CD8-positive, alpha-beta T cell (primary cell): ENCODE measurements at places on chromosomes 6 and 20. TPM values are rescaled to one million over a fixed set of nuclear protein-coding genes. Genes with fewer than 3 reads are reported as not detected.

DNA sequence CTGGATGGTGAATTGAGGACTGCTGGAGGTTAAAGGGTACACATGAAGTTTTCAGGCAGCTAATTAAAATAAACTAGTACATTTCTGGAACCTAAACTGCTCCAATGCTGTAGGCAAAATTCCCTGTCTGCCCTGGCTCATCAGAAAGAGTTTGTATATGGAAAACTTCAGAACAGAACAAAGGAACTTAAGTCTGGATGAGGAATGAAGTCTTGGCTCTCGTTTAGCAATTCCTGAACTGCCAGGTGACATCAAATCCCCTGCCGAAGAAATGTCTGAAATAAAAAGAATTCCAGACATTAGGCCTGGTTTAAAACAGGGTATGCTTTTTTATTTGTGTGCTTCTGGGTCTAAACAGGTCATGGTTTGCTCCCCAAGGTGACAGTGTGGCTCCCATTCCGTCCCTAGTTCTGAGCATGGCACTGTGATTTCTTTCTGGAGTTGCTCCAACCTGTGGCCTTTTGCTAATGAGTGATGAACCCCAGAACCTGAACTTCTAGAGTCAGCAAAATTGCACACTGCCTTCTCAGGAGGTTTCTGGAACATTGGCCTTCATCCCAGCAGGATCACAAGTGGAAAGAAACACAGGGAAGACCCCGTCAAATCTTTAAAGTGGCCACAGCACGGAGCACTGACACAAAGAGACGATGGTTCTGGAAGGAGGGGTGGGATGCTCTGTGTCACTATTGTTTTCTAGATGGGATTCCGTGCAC lies 129.4 kb upstream of the NAA20 start:
- no peak for DNase-seq

GRCh38 chr6:21185861-21186478 lies 407.6 kb upstream of the SOX4 start:
- no peak for DNase-seq

GRCh38 chr6:29708432-29709179 lies 14.6 kb upstream of the HLA-F start:
- DNase-seq = peak; percentile 71

Gene TUBB1
- total RNA-seq = not detected

Gene HLA-DPB1
- total RNA-seq = 55.3 TPM

Gene CCN6
- total RNA-seq = not detected
